ENCODE measurements at places on chromosomes 12 and 14.

- no peak for DNase-seq
Measured at GRCh38 chr14:106528717-106529116, 1002.3 kb downstream of the TMEM121 start.

DNA sequence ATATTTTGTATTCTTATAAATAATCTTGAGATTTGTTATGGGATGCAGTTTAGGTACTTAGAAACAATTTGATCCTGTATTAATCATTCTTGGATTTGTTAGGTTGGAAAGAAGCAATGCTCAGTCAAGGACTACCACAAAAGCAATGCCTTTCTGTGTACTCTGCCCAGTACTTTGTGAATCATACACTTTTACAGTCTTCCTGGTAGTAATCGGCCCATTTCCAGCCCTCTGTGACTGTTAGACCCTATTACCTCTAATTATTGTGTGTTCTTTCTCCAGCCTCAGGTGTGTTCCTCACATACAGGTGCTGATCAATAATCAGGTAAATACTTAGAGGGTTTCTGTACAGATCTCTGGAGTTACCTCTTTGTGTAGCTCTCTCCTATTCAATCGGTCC lies 609.0 kb downstream of the KCNH5 start:
- DNase-seq = no peak

DNA sequence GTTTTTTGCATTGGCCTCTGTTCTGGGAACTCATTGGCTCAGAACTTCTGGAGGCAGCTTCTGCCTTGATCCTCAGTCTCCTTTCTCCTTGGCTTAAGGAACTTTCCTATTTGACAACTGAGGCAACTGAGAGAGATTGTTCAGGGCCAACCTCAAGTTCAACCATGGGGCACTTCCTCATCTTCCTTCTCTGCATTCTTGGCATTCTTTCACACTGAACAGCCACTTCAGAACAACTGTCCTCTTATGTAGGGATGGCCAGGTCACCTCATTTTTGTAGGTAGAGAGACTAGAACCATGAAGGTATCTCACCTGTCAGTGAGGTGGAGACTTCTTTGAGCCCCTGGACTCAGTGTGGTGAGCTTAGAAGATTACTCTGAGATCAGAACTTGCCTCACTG lies 63.0 kb upstream of the NRXN3 start:
- DNase-seq = no peak

GRCh38 chr12:57086493-57087009 lies 2.4 kb upstream of the NAB2 start:
- peak; percentile 57 for DNase-seq

- DNase-seq = no peak
Measured at GRCh38 chr14:98137131-98138025, 1134.6 kb downstream of the BCL11B start.

DNA sequence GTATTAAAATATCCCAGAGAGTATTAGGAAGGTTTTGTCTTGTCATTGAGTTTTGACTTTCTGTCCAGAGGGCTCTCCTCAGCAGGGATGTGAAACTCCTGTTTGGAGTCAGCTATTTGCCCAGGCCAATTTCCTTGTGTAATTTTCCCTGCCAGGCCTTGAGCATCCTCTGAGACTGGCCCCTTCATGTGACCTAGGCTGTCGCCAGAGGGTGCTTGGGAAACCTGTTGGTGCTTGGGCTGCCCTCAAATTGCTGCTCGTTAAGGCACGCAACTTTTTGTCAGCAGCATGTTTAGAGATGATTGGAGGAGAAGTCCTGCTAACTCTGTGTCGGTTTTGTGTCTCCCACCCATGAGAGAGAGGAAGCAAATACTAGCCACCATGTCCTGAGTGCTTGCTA lies 39.1 kb downstream of the IQSEC3 start:
- no peak for DNase-seq

- no peak for DNase-seq
Measured at GRCh38 chr12:11578461-11578993, 70.9 kb upstream of the ETV6 start.

- DNase-seq = no peak
Measured at GRCh38 chr14:46399049-46399448, 252.5 kb downstream of the RPL10L start.

- no peak for DNase-seq
Measured at GRCh38 chr14:64711039-64711438, 6.8 kb downstream of the PLEKHG3 start.

DNA sequence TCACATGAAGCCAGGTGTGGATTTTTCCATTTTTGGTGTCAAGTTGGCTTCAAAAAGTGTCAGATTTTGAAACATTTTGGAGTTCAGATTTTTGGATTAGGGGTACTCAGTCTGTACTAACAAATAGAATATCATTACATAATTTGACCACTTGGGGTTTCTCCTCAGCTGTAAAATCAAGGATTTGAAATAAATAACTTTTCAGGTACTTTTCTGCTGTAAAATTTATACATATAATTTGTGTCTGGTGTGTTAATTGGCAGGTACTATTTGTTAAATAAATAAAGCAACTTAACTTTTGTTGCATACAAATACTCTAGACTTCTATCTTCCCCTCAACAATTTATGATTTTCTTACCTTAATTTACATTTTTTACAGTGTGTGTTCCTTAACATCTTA lies 234.1 kb upstream of the PRICKLE1 start:
- DNase-seq = no peak

DNA sequence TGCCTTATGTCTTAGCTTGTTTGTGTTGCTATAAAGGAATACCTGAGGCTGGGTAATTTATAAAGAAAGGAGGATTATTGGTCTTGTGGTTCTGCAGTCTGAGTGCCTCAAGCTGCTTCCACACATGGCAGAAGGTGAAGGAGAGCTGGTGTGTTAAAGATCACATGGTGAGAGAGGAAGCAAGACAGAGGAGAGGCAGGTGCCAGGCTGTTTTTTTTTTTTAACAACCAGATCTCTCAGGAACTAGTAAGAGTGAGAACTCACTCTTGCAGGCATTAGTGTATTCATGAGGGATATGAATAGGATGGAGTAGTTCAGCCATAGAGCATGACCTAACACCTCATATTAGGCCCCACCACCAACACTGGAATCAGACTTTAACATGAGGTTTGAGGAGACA lies 123.4 kb downstream of the CMAS start:
- DNase-seq = no peak

GRCh38 chr14:60188696-60189095 lies 23.5 kb upstream of the DHRS7 start:
- DNase-seq = no peak

DNA sequence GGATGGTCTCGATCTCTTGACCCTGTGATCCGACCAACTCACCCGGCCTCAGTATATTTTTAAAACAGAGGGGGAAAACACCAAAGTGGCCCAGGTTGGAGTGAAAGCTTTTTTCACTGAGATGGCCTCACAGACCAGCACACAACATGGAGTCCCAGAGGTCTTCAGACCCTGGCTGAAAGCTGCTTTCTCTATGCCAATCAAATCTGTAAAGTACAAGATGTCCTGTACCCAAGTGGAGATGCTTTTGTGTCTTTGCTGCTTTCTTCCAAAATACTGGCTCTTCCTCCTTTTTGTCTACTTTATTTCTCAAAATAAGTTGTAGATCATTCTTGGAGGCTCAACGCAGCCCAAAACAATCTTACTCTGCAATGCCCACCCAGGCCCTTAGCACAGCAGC lies 214.8 kb downstream of the MED13L start:
- DNase-seq = no peak

DNA sequence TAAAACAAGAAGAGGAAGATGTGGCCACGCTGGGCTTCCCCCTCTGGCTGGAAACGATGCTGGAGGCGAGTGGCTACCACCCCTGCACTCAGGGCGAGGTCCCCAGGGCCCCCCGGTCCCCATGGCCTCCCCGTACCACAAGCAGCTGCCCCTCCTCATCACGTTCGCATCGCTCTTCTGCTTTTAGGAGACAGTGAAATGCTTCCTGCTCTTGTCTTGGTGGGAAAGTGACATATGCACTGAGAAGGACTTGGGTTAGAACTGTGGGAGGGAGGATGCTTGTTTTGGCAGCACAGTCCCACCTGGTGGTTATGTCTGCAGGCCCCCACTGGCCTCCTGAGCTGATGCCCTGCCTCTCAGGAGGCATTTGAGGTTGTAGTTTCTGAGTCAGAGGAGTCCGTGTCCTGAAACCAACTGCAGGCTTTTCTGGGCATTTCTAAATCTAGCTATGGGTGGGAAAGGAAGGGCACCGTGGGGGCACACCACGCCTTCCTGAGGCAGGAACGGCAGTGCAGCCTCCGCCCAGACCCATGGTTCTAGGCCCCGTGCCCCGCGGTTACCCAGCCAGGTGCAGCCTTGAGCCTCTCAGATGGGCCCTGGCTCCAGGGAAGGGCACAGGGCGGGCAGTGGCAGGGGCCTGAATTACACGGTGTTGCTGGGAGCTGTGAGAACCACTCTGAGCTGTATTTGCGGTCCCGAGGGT lies 139.3 kb downstream of the ADGRD1 start:
- DNase-seq = no peak

- DNase-seq = no peak
Measured at GRCh38 chr12:58918469-58918844, 1.8 kb downstream of the LRIG3 start.

GRCh38 chr14:88599761-88600439 lies 37.1 kb downstream of the ZC3H14 start:
- no peak for DNase-seq

- no peak for DNase-seq
Measured at GRCh38 chr14:25895740-25896139, 702.1 kb downstream of the NOVA1 start.
